ENCODE measurements at places on chromosomes 1 and 21.

DNA sequence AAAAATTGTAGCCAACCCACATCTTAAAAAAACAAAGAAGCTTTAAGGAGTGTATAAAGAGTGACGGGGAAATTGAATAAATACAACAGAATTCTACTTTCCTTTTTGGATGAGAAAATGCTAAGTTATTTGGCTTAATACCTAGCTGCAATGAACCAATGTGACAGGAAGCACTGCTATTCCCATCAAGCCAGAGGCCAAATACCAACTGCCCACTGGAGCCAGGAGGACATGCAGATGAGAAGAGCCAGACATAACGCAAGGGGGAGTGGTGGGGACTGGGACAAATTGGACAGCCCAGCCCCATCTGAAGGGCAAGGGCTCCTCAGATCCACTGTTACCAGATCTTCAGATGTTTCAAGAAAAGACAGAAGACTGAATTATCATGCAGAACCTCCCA lies 25.7 kb downstream of the DNAJC11 start:
- DNase-seq = no peak

DNA sequence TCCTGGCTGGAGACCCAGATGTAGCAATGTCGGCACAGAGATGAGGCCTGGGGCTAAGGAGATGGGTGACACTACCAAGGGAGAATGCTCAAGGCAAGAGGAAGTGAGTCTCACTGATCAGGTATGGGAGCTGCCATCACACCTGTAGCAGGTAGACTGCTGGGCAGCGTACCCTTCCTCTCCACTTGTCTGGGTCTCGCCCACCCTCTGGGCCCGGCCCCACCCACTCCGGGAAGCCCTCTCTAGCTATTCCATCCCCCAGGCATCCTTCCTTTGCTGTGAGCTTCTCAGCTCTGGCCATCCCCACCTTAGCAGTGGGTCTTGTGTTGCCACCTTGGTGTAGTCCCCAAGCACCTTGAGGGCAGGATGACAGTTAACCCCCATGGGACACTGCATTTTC lies 87.7 kb upstream of the EDN2 start:
- no peak for DNase-seq

- DNase-seq = no peak
These were observed 100.0 kb upstream of the HNRNPU start for GRCh38 chr1:244964112-244964971.

- DNase-seq = no peak
These were observed 9.7 kb downstream of the CA6 start for GRCh38 chr1:8955406-8955805.

- DNase-seq = no peak
These were observed 60.5 kb upstream of the HP1BP3 start for GRCh38 chr1:20847611-20848080.

GRCh38 chr1:225474986-225475820 lies 47.4 kb upstream of the LBR start:
- peak; percentile 48 for DNase-seq

GRCh38 chr21:39153373-39153772 lies 29.9 kb downstream of the PSMG1 start:
- DNase-seq = no peak

DNA sequence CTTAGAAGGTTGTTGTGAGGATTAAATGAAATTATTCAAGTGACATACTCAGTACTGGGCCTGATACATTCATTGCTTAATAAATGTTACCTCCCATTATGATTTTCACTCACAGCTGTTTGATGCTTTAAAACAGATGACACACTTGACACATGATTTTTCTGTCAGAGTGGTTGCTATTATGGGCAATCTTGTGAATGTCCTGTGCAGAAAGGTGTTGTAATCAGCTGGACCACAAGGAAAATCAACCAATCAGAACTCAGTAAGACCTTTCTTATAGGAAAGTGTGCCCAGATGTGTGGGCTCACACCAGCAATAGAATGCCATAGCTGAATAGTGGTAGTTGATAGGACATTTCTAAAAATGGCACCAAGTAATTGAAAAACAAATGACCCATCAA lies 23.5 kb downstream of the GJA5 start:
- DNase-seq = no peak

DNA sequence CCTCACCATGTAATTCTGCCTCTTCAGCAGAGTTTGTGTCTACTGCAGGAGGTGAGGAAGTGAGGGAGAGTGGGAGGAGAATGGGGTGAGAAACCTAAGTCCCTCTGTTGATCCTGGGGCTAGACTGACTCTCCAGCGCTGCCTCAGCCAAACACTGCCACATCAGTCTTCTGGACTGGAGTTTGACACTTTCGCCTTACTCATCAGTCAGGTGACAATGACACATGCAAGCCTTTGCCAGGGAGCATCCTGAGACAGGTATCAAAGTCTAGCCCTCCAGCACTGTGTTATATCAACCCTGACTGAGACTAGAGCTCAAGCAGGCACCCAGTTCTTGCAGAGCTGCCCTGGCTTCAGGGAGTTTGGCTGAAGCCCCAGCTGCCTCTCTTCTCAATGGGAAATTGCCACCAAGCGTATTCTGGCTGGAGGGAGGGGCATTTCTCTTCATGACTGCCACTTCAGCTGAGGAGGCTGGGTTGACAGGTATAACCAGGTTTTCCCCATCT lies 33.3 kb upstream of the SUCO start:
- DNase-seq = no peak

- DNase-seq = no peak
These were observed 219.3 kb upstream of the FGGY start for GRCh38 chr1:59077466-59078069.

- DNase-seq = no peak
These were observed 792.3 kb upstream of the ADAMTS5 start for GRCh38 chr21:27759091-27759659.

DNA sequence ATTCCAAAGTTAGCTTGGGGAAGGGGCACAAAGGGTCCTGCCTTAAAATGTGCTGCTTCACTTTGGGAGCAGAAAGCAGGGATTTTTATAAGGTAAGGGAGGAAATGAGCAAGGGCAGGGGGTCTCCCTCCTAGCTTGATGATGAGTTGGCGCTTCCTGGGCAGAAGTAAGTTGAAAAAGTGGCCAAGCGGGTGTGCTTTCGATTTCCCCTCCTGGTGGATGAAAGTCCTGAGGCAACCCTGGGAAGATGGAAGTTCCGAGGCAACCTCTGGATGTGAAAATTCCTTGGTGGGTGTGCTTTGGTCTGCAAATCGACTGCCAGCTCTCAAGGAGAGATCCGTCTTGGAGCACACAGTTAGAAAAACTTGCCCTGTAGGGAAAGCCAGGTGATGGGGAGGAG lies 41.7 kb upstream of the CD2 start:
- no peak for DNase-seq

DNA sequence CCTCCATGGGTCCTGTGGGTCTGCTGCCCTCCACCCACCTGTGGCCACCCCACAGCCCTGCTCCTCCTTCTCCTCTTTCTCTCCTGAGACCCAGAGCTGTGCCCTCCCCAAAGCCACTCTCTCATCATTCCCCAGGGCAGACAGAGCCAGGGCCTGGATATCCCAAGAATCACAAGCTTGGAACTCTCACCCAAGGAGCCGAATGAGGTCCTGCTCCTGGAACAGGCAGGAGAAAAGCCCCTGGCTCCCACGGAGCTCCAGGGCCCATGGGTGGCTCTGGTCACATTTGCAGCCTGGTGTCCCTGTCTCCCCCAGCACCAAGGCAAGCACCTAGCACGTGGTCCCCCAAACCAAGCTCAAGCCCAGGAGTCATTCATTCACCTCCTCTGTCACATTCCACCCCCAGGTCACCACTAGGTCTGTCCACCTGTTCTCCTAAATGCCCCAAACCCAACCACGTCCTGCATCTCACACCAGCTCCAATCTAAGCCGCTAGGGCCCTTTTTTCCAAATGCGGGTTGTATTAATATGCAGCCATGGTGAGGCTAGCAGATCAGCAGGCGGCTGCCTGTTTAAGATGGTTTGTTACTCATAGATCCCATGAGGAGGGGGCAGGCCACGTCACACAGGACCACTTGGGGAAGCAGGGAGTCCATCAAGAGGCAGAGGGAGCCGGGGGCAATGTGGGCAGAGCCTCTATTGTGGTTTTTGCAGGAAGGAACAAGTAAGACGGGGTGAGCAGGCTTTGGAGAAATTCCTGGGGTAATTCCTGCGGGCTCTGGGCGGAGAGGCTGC lies 215.5 kb upstream of the VAMP3 start:
- DNase-seq = no peak

DNA sequence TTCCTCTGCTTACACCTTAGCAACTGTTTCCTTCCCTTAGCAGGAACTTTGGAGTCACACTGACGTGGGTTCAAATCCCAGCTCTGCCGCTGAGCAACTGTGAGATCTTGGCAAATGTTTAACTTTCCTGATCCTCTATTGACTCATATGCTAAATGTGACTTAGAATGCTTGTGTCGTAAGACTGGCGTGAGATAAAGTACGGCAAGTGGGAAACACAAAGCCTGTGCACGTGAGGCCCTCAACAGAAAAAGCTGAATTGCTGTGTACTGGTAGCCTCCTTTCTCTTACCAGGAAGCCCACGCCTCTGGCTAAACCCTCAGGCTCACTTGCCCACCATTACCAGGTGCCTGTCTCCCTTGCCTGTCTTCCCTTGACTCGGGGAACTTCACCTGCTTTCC lies 135.4 kb upstream of the TNR start:
- DNase-seq = no peak

DNA sequence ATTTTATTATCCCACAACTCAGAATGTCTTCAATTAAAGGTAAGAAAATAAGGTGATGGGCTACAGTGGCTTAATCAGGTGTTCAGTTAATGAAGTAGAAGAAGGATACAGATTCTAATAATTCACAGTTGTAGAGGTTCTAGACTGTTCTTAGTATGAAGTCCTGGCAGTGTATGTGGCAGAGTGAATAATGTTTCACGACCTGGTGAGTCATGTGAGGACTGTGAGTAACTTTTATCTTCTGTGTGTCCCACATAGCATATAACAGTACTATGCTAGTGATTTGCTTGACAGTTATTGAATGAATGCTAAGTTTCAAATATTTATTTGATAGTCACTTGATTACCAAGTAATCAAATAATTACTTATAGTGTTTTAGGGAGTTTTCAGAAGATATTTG lies 20.0 kb downstream of the SLC16A4 start:
- no peak for DNase-seq

DNA sequence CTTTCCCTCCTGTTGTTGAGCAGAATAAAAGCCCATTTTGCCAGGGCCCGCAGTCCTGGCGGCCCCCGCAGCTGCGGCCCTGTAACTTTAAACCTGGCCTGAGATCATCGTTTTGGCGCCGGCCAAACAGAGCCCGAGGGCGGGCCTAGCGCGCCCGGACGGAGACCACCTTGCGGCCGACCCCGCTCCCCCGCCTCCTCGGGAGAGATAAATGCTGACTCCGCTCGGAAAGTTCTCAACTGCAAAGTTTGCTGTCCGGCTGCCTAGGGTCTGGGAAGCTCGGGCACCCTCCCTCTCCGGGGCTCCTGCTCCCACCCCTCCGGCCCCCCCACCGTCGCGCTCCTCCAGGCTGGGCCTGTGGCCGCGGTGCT lies at the start of gene PDPN:
Gene PDPN (plus strand): TSS at position 238 of the 371 bp plus-strand sequence. CDS start 202 bp downstream, outside the sequence.
- no peak for DNase-seq

DNA sequence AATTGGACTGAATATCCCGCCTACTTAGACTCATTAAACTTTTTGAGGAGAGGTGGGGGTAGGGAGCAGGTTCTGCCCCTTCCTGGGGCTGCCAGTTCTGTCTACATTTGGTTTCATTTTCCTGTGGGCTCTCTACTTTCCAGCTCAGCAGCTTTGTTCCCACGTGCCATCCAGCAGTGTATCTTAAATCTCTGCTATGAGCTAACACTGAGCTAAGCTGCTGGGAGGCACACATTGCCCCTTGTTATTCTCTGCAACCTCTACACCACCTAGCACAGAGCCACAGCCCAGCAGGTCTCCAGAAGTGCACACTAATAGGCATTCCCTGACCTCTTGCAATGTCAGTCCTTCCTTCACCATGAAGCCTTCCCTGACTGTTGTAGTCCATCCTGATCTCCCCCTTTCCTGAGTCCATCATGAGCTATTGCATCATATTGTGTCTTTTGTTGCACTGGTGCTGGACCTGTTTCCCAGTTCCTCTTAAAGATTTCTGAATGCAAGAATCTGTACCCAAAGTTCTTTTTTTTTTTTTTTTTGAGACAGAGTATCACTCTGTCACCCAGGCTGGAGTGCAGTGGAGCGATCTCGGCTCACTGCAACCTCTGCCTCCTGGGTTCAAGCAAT lies 28.7 kb upstream of the NRDC start:
- DNase-seq = no peak

- no peak for DNase-seq
These were observed 141.8 kb downstream of the SYT2 start for GRCh38 chr1:202568410-202568809.

DNA sequence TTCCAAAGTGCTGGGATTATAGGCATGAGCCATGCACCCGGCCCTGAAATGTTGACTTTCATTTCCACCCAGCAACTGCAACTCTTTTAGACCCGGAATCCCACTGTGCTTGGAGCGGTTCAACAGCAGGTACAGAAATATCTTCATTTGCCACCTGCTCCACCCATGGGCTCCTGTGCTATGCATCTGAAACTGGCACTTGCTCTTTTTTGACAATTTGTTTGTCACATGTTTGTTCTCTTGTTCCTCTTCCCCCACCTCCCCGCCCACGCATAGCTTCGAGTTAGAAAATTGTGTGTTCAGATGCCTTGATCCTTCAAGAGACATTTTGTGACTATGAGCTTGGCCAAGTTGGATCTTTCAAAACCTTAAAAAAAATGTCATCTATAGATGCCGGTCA lies 2.4 kb upstream of the IFNLR1 start:
- peak; percentile 23 for DNase-seq

DNA sequence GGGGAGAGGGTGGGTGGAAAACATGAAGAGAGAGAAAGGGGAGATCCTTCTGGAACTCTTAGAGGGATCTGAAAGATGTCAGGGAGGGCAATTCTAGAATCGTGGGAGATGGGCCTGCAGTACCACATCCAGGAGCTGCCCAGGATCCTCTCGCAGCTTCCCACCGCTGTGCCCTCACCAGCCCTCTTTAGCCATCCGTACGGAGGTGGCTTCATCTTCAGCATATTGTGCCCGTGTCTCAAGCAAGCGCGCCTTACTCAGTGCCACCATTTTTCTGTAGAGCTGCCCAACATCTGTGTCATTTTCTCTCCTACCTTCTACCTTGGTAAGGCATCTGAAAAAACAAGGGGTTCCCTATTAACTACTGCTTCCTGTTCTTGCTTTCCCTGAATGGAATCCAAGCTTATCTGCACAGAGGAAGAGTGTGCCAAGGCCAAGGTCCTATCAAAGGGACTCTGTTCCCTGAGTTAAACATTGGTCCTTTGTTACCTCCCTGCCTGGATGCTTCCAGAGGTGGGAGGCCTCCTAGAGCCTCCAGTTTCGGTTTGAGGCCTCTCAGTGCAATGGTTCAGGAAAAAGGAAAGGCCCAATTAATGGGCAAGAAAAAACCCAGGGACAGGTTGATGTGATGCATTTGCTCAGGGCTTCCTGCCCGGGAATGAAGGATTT lies 23.2 kb downstream of the C1orf116 start:
- DNase-seq = no peak
